ENCODE measurements at places on chromosomes 16 and 17. TPM values are rescaled to one million over a fixed set of nuclear protein-coding genes. Genes with fewer than 3 reads are reported as not detected.

SCARF1 gene
- 0.64 TPM for total RNA-seq

SLC26A11 gene
- total RNA-seq: 12.5 TPM

CAPNS2 gene
- 2.6 TPM for total RNA-seq

SPECC1 gene
- 110 TPM for total RNA-seq
